ENCODE measurements at places on chromosomes 2 and 18.

- no peak for DNase-seq
Observed at GRCh38 chr2:201678401-201678800, 20.0 kb downstream of the MPP4 start.

- DNase-seq: no peak
Observed at GRCh38 chr2:237309011-237309410, 105.0 kb downstream of the COL6A3 start.

- DNase-seq: no peak
Observed at GRCh38 chr2:44093970-44094369, 74.7 kb upstream of the PPM1B start.

DNA sequence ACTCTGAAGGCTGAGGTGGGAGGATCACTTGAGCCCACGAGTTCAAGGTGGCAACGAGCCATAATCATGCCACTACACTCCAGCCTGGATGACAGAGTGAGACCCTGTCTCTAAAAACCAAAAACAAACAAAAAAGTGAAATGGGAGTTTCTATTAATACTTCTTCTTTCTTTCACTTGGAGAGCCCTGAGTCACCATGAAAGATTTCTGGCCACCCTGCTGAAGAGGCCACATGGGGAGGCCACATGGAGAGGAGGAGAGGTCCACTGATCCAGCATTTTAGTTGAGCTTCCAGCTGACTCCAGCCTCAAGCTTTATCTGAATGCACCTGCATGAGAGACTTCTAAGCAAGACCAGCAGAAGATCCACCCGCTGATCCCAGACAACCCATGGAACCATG lies 74.2 kb upstream of the LAPTM4A start:
- no peak for DNase-seq

DNA sequence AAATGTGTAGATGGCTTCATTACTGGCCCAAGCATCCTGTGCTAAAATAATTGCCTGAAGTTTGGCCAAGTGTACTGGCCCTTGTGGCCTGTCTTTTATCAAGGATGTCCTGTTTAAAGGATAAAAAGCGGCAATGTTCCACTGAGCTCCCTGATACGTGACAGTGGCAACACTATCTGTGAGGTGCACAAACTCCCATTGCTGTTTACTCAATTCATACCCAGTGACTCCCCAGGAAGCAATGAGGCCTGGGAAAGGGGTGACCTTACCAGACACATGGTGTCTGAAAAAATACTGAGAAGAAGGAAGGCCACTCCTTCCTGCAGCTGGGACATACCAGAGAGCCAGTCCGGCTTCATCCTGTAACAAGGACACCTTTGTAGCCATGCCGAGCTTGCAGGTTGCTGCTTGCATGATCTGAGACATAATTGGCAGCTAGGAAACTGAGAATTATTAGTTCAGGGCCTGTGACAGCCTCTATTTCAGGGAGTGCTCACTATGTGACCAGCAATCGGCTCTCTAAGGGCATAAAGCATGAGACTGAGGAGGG lies 198.5 kb upstream of the LRATD1 start:
- DNase-seq: no peak

- no peak for DNase-seq
Observed at GRCh38 chr2:112339986-112340385, 64.6 kb downstream of the ZC3H6 start.

DNA sequence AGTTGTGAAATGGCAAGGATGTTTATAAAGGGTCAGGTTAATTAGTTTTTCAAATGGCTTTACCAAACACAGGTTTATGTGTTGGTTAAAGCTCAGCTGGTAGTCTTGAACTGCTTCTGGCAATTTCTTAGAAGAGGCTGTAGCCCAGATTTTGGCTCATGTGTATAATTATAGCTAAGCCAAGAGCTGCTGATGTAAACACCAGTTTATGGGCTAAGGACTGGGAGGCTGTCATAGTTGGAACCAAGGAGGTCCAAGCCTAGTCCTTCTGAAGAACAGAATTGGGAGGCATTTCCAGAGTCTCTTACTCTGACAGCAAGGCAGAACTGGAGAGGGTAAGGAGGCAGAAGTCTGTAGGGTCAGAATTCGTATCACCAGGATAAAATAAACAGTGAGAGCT lies 25.4 kb downstream of the UBE2E3 start:
- DNase-seq: no peak

GRCh38 chr2:196410008-196410407 lies 229.5 kb upstream of the CCDC150 start:
- no peak for DNase-seq

DNA sequence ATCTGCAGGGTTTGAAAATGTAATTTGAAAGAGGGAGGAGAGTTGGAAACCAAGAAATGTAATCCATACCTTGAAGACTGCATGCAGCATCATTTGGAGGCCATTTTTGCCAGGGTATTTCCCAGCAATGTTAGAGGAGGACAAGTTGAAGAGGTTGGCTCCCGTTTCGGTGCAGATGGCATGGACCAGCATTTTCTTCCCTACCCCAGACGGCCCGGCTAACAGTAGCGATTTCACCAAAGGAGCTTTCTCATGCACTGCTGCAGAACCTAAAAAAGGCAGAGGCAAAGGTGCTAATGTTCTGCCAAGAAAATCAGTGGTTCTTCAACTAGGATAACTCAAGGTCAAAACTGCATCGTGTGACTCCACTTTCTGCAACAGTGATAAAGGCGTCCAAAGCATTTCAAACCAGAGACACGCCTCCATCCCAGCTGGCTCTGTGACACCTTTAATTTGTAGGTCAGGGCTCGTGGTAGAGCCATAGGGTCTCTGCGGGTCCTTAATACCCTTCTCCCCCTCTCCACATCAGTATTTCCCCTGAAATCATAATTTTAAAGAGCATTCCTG lies 99.6 kb upstream of the ASB18 start:
- no peak for DNase-seq

DNA sequence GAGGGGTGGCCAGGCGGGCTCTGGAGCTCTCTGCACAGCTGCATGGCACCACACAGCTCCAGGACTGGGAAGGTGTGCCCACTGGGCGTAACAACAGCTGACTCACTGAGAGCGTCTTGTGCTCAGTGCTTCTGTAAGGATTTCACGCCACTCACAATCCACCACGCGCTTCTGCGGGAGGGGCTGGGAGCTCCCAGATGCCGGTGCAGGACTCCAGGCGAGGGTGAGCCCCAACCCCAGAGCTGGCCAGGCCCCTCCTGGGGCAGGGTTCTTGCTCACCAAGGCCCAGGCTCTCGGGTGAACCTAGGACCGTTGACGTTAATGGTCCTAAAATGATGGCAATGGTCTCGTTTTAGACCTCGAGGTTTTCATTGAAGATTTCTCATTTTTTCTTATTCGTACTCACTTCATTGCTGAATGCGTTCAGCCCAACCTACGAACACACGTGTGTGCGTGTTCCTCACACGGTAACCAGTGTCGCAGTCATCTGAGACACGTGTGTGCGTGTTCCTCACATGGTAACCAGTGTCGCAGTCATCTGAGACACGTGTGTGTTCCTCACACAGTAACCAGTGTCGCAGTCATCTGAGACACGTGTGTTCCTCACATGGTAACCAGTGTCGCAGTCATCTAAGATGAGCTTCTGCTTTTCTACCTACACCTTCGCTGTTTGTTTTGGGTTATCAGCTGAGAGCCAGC lies 38.4 kb upstream of the ZNF236 start:
- DNase-seq: no peak

DNA sequence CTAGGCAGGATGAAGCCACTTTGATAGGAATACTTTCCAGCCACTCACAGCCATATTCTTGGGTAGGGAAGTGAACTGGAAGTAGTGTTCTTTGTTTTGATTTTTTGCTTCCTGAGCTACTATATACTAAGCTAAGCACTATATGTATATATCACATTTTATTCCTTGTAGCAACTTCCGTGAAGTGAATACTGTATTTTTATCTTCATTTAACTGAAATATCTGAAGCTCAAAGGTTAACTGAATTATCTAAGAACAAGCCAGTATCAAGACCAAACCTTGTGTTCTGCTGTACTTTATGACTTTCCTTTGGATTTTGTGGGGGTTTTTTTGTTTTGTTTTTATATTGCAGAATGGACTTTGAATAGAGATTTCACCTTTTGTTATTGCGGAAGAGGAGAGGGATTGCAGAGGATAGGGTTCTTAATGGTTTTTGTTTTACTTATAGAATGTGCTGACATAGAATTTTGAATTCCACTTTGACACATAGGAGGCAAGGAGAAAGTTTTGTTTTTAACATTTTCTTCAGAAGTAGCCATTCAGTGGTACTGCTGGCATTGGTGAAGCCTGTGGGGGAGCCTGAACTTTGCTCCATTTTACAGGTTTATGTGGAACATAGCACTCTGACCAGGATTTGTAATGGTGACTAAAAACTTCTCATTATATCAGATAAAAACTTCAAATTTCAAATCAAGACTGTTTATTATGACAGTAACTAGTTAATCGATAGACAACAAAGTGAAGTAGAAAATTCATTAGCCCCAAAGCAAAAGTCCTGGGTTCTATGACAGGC lies 24.1 kb upstream of the RNF138 start:
- DNase-seq: no peak

- no peak for DNase-seq
Observed at GRCh38 chr18:55764386-55764785, 176.4 kb upstream of the TCF4 start.

DNA sequence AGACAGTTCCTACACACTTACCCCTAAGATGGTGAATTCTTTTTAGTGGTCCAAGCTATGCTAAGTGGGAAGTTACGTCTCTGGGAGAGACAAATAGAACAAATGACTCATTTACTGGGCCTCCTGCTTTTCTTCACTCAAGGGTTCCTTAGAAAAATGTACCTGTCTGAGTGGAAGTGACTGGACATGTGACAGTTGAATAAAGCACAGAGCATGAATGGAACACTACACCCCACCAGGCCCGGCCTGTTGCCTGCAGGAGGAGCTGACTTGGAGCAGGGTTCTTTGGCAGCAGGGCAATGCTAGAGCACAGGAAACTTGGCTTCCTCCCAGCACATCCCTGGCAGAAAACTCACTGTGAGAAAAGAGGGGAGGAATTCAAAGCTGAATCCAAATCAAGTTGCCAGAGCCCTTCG lies 451.0 kb upstream of the SETBP1 start:
- no peak for DNase-seq

GRCh38 chr18:35464831-35465279 lies 32.9 kb downstream of the INO80C start:
- no peak for DNase-seq

- no peak for DNase-seq
Observed at GRCh38 chr2:140164449-140164848, 1384.3 kb upstream of the NXPH2 start.

DNA sequence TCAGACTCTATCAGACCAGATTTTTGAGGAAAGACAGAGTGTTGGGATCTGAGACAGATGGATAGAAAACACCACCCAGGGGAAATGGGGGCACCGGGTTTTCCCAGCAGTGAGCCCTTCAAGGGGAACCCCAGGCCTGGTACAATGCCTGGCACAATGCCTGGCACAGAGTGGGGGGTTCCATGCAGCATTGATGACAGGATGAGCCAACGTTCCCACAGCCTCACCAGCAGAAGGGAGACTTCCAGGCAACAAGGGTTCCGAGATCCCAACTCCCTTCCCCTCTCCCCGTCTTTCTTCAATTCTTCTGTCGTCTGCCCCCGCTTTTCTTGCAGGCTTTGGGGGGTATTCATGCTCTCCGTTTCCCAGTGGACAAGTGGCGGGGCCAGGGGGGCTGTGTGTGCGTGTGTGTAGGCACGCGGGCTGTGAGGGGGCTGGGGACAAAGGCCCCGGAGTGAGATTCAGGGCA lies 132.1 kb upstream of the HAAO start:
- DNase-seq: no peak

DNA sequence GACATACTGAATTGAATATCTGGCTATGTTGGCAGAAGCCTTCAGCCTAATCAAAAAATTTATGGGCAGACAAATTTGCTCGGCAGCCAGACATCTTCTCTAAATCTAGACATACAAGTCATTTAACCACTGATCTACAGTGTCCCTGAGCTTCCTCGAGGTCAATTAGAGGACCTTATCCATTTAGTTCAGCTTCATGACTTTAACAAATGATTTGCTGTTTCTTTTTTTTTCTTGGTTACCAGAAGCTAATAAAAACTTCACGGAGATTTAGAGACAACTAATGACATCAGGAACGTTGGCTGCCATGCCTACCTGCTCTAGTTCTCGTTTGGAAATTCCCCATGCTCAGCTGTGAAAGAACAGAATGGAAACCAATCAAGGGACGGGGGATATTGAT lies 223.8 kb downstream of the BCL2 start:
- DNase-seq: no peak

DNA sequence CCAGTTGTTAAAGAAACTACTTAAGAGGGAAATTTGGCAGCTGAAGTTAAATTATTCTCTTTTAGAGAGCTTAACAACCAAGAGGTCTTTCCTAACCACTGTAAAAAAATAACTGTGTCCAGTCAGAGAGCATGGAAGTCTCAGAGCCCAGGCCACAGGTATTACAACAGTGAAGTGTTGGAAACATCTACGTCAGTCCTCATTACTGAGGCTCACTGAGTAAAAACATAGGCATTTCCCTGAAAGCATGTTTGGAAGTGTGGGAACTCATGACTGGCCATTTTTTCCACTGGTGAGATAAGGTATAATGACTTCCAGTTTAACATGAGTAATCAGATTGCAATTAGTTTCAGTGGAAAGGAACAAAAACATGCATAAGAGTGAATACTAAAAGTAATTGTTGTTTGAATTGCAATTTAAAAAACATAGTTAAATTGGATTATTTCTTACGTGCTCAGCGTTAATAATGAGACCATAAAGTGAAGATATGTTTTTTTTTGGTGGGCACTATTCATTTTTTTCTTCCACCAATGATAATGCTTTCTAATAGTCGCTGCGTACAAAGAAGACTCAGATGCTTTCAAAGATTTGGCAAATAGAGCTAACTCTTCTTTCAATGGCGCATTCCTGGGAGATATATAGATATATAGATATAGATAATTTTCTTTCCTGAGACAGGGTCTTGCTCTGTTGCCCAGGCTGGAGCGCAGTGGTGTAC lies 60.8 kb downstream of the EFEMP1 start:
- DNase-seq: no peak

DNA sequence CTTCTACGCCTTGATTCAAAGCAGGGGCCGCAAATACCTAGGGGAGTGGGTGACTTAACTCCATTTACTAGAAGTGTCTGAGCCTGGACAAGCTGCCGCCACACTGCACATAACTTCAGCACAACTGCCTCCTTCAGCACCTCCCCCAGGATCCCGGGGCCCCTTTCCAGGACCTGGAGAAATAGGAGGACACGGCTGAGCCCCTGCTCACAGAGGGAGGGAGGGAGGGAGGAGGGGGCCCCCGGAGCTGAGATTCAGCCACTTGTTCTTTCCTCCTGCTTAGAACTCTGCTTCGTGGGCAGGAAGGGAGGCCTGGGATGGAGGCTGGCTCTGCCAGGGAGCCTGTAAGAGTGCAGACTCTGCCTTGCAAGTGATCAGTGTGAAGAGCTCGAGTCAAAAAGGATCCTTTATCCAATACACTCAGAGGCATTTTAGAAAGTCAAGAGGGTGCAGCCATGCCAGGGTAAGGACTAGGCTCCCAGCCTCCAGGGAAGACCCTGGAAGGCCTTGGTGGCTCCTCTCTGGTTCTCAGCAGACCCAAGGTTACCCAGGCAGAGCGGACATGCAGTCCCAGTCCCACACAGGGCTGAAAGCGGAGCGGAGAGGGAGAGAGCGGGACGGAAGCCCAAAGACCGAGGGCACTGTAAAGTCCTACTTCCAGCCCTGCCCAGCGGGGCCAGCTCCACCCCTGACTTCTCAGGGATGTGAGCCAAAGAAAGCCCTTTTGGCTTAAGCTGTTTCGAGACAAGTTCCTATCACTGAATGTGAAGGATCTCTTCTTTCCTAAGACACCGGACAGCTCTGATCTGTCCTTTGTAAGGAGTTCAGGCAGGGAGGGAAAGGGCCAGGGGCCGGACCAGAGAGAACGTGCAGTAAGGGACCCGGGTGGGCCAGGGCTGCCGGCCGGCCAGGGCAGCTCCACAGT lies 8.6 kb upstream of the ARMC9 start:
- no peak for DNase-seq
